ENCODE measurements at places on chromosomes 5 and 9. TPM values are rescaled to one million over a fixed set of nuclear protein-coding genes. Genes with fewer than 3 reads are reported as not detected.

- no peaks in the 10 kb centered on the region for H3K36me3 ChIP-seq
- DNase-seq: no peak
- no peak overlapping the region for H3K4me3 ChIP-seq
- H3K27ac ChIP-seq: no peak overlapping the region
- H3K27me3 ChIP-seq: no peaks in the 10 kb centered on the region
Observed at GRCh38 chr5:8340261-8340660, 471.3 kb downstream of the MTRR start.

DNA sequence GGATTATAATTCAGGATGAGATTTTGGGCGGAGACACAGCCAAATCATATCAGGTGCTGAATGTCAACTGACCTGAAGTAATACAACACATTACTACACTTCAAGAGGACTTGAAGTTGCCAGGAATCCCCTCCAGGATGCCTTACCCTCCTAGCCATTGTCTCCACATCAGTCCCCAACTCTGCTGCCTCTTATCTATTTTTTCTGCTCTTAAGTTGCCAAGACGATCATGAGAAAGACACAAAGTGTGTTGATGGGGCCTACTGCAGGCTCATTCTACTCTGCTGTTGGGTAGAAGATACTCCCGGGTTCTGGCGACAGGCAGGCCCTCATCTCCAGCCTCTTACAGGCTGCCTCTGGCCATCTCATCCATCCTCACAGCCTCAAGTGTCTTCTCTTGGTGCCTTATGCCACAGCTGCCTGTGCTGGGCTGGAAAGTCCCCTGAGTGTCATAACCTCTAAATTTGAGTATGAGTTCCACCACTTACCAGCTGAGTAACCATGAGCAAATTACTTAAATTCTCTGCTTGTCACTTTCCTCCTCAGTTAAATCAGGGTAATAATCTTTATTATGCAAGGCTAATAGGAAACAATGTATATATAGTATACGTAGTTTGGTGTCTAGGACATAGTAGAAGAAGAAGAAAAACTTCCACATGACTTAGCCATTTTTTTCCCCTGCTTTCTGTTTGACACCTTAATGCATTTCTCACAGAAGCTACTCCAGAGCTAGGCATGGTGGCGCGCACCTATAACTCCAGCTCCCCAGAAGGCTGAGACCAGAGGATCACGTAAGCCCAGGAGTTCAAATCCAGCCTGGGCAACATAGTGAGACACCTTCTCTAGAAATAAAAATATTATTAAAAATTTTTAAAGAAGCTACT lies 73.0 kb upstream of the SNX2 start:
- H3K4me1 ChIP-seq: no peaks in the 10 kb centered on the region
- no peak overlapping the region for H3K4me3 ChIP-seq
- no peaks in the 10 kb centered on the region for H3K36me3 ChIP-seq
- DNase-seq: no peak
- no peaks in the 10 kb centered on the region for H3K27me3 ChIP-seq

SLC6A3 gene
- 0.05 TPM for total RNA-seq

DNA sequence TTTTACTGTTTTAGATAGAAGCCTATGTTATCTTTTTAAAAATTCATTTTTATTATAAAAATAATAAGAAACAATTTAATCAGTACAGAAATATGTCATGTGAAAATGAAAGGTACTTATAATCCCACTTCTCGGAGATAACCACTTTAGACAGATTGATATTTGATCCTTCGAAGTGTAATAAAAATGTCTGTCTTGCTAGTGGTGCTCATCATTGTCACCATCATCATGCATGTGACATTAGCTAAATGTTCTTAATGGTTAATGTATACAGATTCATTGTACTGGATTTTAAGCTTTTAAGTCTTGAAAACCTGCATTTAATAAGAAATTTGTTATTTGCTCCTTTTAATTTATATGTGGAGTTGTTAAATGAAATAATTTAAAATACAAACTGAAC lies 30.1 kb upstream of the FAM120AOS start:
- H3K36me3 ChIP-seq: no peaks in the 10 kb centered on the region
- H3K4me3 ChIP-seq: no peak overlapping the region
- H3K27ac ChIP-seq: no peak overlapping the region
- H3K27me3 ChIP-seq: no peaks in the 10 kb centered on the region
- H3K4me1 ChIP-seq: peaks cover 3% of the 10 kb centered on the region

DNA sequence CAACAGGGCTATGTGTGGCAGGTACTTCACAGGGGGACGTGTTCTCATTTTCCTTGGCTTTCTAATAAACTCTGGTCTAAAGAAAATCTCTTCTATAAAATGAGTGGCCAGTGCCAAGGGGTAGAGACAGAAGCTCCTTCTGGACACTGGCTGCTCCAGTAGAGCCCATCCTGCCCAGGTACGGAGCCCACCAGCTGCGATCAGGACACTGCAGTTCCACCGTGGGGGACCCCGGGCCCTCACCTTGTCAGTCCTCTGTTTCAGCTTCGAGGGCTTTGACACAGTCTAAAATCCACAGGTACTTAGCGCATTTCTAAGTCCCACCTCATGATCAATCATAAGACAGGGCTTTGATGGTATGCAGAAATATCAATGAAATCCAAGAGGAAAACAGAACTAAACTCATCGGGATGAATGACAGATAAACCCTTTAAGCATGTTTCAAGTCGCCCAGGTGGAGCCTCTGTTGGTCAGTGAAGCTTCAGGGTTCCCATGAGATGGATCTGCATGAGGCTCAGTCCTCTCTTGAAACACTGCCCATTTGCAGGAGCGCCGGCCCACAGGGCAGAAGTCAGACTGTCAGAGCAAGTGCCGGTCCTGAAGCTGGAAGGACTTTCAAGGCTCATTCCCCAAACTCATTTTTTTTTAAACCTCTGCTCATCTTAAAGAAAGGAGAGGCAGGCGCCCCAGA lies 20.3 kb upstream of the TERT start:
- no peak overlapping the region for H3K27ac ChIP-seq
- H3K36me3 ChIP-seq: no peaks in the 10 kb centered on the region
- no peak overlapping the region for H3K4me3 ChIP-seq
- H3K27me3 ChIP-seq: no peaks in the 10 kb centered on the region

Data from ovary (tissue), 10 donors.